Posterior cingulate gyrus (tissue), 11 donors: ENCODE measurements at places on chromosomes 3 and 15.

DNA sequence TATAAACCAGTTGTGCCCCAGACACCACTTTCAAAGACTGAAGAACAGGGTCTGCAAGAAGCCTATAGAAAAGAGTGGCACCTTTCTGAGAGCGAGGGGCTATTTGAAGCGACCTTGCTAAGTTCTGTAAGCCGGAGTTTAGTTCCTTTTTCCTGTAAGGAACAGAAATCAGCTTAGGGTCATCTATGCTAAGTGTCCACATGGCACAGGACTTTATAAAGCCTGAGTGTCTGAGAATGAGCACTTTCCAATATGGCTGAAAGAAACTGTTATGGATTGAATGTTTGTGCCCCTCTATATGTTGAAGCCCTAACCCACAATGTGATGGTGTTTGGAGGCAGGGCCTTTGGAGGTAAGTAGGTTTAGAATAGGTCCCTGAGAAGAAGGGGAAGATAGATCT lies 4.0 kb upstream of the A4GNT start:
- no peak for DNase-seq

DNA sequence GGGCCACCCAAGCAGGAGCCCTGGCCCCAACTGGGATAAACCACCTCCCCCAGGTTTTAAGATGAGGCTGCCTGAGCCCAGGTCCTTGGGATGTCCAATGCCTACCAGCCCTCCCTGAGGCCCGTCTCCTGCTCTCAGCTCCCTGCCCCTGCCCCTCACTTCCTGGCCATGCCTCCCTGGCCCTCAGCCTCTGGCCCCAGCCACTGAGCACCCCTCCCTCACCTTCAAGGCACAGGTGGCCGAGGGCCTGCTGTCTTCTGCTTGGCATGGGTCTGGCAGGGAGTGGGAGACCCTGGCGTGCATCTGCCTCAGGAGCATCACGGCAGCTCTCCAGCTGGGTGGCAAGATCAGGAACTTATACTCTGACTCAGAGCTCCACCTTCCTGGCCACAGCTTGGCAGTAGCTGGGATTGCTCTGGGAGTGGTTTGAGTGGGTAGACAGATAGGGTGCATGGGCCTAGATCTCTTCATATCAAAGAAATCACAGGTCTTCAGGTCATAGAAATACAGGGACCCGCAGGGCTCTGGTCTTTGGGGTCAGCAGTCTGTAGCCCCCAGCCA lies at the start of gene PLA2G4E:
Gene PLA2G4E, minus strand, starts transcription at position 330 of the 561 bp plus-strand sequence. Its CDS starts 12 bp downstream, at position 318.
- no peak for DNase-seq

DNA sequence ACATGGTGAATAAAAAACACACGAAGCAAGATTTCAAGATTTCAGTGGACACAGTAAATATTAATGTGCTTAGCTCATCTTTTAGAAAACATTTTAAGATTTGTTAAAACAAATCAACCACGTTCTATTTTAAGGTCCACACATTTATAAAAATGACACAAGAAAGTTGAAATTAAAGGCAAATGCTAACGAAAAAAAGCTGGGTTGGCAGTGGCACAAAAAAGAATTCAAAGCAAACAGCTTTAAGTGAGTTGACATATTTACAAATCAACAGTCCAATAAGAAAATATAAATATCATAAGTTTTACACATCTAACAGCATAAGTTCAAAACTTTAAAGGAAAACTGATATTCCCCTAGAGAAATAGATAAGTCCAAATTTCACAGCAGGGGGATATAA lies 430.4 kb upstream of the CCDC54 start:
- no peak for DNase-seq

DNA sequence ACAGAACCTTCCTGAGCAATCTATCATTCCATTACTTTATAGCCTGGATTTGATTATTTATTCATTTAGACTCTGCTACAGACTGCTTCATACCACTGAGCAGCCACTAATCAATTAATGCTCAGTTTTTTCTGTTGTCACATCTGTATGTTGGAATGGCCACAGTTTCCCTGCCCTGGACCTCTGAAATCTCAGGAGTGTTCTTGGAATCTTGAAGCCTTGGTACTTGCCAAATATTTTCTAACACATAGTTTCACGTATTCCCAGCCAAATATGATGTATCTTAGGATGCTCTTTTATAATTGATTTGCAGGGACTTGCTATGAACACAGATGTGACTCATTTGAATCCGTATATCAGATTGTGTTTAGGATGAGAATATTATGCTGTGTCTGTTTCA lies 225.8 kb downstream of the TAFA4 start:
- no peak for DNase-seq

DNA sequence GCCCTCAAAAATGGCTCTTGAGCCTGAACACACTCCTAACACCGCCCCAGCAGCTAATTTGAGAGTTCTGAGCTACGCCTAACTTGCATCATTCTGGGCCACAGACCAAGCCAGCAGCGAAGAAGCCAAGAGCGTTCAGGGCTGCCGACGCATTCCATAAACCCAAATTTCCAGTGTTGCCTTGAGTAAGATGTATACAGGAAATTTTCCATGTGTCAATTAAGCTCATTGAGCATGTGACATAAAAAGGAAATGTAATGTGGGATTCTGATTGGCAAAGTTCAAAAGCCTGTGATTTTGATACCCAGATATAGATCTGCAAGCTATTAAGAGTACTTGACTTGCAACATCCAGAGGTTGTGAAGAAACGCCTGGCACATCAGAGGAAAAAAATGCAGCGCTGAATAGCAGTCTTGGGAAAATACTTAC lies 148.6 kb upstream of the NR2F2 start:
- DNase-seq, result no peak
